ENCODE measurements at places on chromosomes 7 and 10. TPM values are rescaled to one million over a fixed set of nuclear protein-coding genes. Genes with fewer than 3 reads are reported as not detected.

DNA sequence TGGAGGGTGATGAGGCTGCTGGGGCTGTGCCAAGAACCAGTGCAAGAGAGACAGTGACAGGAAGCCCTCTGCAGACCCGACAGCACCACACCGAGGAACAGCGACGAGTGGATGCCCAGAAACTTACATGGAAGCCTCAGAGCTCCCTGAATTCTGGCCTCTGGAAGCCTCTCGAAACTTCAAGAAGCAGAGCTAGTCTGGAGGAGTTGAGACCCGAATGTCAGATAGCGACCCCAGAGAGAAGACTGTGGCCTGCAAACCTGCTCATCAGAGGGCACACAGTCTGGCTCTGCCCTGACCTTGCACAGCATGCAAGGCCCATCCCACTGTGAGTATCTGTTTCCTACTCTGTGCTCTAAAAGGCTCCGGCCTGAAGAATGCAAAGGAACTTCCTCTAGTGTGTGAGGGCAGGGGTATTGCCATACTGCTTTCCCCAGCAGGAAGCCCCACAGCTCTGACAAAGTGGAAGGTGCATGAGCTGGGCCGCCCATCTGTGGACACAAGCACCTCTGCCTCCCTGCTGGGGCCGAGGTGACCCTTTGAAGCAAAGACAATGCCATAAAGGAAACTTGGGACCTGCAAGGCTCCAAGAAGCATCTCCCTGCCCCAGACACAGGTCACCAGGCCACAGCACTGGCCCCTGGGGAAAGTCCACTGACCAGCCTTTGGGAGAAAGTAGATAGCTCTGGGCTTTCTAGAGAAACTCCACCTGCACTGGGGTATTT lies 10.5 kb upstream of the C10orf71 start:
- no peaks in the 10 kb centered on the region for H3K4me1 ChIP-seq
- no peak for DNase-seq
- H3K4me3 ChIP-seq, result no peak overlapping the region
- H3K36me3 ChIP-seq, result no peaks in the 10 kb centered on the region
- H3K27me3 ChIP-seq, result no peaks in the 10 kb centered on the region
- H3K27ac ChIP-seq, result no peak overlapping the region

GRCh38 chr10:68261132-68261856 lies 29.4 kb upstream of the ATOH7 start:
- peak overlapping the region; percentile 61 for H3K27ac ChIP-seq
- no peaks in the 10 kb centered on the region for H3K27me3 ChIP-seq
- H3K4me3 ChIP-seq, result no peak overlapping the region
- no peaks in the 10 kb centered on the region for H3K4me1 ChIP-seq
- no peaks in the 10 kb centered on the region for H3K36me3 ChIP-seq

- no peak for DNase-seq
- no peaks in the 10 kb centered on the region for H3K36me3 ChIP-seq
- H3K27me3 ChIP-seq, result no peaks in the 10 kb centered on the region
- no peak overlapping the region for H3K27ac ChIP-seq
- H3K4me3 ChIP-seq, result no peak overlapping the region
Measured at GRCh38 chr7:90739716-90740115, 143.6 kb downstream of the CDK14 start.

DNA sequence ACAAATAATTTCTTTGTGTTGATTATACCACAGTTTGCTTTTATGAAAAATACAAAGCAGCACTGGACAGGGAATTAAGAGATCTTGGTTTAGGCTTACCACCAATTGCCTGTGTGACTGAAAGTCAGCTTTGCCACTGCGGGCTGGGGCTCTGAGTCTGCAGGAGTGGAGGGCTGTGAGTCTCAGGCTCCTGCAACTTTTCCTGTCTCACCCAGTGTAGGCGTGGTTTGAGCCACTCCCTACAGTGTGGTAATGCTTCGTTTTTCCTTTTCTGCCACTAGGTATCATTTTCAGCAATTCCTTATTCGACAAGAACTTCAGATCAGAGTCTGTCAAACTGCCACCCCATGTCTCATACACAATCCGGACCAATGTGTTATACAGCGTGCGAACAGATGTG lies 180.6 kb downstream of the ABCA13 start:
- H3K36me3 ChIP-seq, result no peaks in the 10 kb centered on the region
- H3K4me3 ChIP-seq, result no peak overlapping the region
- no peak for DNase-seq
- no peaks in the 10 kb centered on the region for H3K4me1 ChIP-seq
- H3K27ac ChIP-seq, result no peak overlapping the region
- no peaks in the 10 kb centered on the region for H3K27me3 ChIP-seq

DNA sequence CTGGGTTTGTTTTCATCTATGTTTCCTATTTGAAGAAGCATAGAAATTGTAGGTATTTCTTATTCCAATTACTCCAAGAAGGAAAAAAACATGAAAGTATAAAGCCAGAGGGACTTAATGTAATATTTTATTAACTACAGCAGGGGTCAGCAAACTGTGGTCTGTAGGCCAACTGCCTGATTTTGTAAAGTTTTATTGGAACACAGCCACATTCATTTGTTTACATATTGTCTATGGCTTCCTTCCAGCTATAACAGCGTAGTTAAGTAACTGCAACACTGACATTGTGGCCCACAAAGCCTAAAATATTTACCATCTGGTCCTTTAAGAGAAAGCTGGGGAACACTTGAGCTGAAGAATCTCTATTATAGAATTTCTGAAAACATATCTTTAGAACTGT lies 306.2 kb downstream of the BICC1 start:
- no peak for DNase-seq
- H3K4me1 ChIP-seq, result no peaks in the 10 kb centered on the region
- peak overlapping the region; percentile 11 for H3K27ac ChIP-seq
- H3K36me3 ChIP-seq, result no peaks in the 10 kb centered on the region

DNA sequence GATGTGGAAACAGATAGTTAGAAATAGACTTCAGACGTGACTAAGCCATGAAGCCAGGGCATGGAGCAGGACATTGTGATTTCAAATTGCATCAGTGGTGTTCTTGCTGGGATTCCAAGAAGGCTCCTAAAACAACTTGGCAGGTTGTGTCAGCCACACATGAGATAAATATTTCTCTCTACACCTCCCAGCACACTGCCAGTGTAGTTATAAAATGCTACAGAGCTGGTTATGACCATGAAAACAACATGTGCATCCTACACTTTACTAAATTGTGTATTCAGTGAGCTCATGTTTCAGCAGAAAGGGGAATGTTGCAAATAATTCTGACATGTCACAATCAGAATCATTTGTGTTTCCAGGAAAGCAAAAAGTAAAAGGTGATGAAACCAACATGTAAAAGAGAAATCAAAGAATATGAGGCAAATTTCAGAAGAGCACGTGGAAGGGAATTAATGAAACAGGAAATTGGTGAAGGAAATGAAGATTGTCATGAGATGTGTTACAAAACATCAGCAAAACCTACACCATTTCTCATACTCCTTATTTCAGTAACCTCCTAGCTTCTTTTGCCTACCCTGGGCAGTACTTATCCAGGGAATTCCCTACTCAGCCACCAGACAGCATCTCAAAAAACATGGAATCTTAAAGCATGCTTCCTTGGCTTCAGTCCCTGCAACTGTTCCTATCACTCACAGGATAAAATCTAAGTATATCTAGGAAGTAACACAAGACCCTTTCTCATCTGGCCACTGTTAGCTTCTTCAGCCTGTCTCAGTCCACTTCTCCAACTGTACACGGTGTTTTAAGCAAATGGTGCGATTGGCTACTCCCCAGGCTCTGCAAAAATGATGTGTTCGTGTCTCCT lies 5.8 kb upstream of the CYP3A7 start:
- H3K4me1 ChIP-seq, result no peaks in the 10 kb centered on the region
- H3K4me3 ChIP-seq, result no peak overlapping the region
- H3K27ac ChIP-seq, result no peak overlapping the region
- H3K36me3 ChIP-seq, result no peaks in the 10 kb centered on the region

GRCh38 chr10:6778992-6779701 lies 199.1 kb upstream of the PRKCQ start:
- H3K27me3 ChIP-seq, result peaks cover 32% of the 10 kb centered on the region
- peak; percentile 12 for DNase-seq

GRCh38 chr10:96255549-96256333 lies 15.6 kb downstream of the BLNK start:
- no peak overlapping the region for H3K4me3 ChIP-seq
- H3K36me3 ChIP-seq, result no peaks in the 10 kb centered on the region
- peaks cover 23% of the 10 kb centered on the region for H3K4me1 ChIP-seq
- no peak for DNase-seq
- no peaks in the 10 kb centered on the region for H3K27me3 ChIP-seq

- DNase-seq, result no peak
- no peak overlapping the region for H3K27ac ChIP-seq
- H3K36me3 ChIP-seq, result no peaks in the 10 kb centered on the region
Measured at GRCh38 chr7:114670676-114671075, 251.2 kb upstream of the MDFIC start.

DNA sequence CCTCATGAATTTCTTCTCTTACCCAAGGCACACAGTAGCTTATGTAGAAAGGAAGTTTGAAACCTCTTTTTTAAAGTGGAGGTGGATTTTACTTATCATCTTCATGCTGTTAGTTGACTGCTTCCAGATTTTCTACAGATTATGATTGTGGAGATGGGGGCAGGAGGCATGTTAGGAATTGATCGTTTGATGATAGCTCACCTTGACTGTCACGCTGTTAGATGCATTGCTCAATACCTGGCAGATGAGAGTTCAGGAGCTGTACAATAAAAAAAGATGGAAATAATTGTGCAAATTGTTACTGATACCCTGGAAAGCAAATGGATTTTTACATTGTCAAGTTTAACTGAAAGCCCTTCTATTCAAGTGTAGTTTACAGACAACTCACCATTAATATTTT lies 340.3 kb downstream of the PLXDC2 start:
- H3K27me3 ChIP-seq, result no peaks in the 10 kb centered on the region
- no peak for DNase-seq
- peaks cover 9% of the 10 kb centered on the region for H3K4me1 ChIP-seq
- H3K36me3 ChIP-seq, result no peaks in the 10 kb centered on the region

GRCh38 chr10:348456-348855 lies 213.2 kb downstream of the ZMYND11 start:
- H3K4me1 ChIP-seq, result no peaks in the 10 kb centered on the region
- H3K36me3 ChIP-seq, result peaks cover 71% of the 10 kb centered on the region
- no peak for DNase-seq
- H3K4me3 ChIP-seq, result no peak overlapping the region
- no peaks in the 10 kb centered on the region for H3K27me3 ChIP-seq

DNA sequence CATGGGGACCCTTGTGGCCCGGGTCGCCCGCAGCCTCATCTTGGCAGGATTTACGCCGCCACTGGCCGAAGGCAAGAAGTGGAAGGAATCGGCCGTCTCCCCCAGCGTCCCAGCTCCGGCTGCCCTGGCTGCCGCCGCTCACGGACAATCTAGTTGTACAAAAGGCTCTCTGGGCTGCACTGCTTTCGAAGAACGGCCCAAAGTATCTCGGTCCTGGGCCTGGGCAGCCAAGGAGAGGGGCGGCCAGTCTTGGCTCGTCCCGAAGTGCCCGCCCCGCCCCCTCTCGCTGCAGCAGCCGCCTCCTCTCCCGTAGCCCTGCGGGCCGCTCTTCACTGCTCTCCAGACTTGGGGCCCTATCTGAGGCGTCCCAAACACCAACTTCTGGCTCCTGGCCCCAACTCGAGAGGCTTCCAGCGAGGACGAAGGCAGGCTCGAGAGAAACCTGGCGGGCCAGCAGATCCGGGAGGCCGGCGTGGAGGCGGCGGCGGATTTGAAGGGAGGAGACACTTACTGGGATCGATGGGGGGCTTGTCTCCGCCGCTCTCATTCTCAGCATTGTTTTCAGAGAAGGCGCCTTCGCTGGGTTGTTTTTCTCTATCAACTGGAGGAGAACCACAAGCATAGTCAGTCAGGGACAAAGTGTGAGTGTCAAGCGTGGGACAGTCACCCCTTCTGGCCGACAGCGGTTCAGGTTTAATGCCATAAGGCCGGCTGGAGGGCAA lies 809 bp downstream of the HOXA9 start:
- H3K36me3 ChIP-seq, result no peaks in the 10 kb centered on the region
- H3K4me1 ChIP-seq, result peaks cover 13% of the 10 kb centered on the region
- DNase-seq, result no peak
- H3K27me3 ChIP-seq, result peaks cover 99% of the 10 kb centered on the region
- no peak overlapping the region for H3K4me3 ChIP-seq

- H3K4me1 ChIP-seq, result peaks cover 10% of the 10 kb centered on the region
- no peaks in the 10 kb centered on the region for H3K36me3 ChIP-seq
- peaks cover 14% of the 10 kb centered on the region for H3K27me3 ChIP-seq
- H3K4me3 ChIP-seq, result no peak overlapping the region
- H3K27ac ChIP-seq, result no peak overlapping the region
Measured at GRCh38 chr7:32293833-32294232, 196.3 kb downstream of the LSM5 start.

GRCh38 chr10:111243126-111243525 lies 166.3 kb downstream of the ADRA2A start:
- H3K4me1 ChIP-seq, result no peaks in the 10 kb centered on the region
- H3K36me3 ChIP-seq, result no peaks in the 10 kb centered on the region
- no peak for DNase-seq
- H3K4me3 ChIP-seq, result no peak overlapping the region

DNA sequence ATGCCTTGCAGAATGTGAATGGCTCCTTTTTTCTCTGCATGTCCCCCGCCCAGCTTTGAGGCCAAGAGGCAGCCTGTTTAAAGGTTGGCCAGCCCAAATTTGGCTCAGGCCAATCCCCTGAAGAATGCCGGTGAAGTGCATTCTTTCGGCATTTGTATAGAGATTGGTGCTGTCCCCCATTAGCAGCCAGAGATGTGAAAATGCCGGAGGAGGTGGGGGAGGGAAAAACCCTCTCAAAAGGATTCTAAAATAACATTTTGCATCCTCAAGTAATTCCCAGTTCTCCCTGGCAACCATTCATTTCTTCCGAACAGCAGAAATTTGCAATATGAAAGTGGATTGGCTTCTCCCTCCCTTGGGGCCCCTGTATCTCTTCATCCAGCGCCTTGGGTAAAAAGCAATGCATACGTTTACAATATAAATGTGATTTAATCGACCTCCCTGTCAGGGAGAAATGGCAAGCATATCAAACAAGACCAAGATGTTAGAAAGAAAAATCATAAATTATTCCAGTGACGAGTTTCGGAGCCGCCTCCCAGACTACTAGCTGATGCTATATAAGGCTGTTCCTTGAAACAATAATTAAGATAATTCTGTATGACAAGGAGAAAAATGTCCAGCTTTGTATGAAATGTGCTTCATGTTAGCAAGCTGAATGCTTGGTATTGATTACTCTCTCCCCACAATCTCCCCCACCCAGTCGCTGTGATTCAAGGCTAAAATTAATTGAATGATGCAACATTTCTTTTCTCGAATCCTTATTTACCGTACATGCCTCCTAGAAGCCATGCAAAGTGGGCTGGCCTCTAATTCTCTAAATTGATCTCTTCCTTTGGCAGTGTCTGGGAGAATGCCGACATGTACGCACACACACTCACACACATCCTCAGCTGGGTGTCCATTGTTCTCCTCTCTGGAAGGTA lies 323.7 kb downstream of the RPS24 start:
- no peaks in the 10 kb centered on the region for H3K27me3 ChIP-seq
- H3K36me3 ChIP-seq, result no peaks in the 10 kb centered on the region
- H3K4me3 ChIP-seq, result no peak overlapping the region
- H3K4me1 ChIP-seq, result no peaks in the 10 kb centered on the region

GRCh38 chr7:28107960-28108359 lies 72.6 kb downstream of the JAZF1 start:
- H3K27me3 ChIP-seq, result no peaks in the 10 kb centered on the region
- no peak for DNase-seq
- H3K4me1 ChIP-seq, result peaks cover 4% of the 10 kb centered on the region
- no peaks in the 10 kb centered on the region for H3K36me3 ChIP-seq
- peak overlapping the region; percentile 37 for H3K27ac ChIP-seq

GJD4 gene
- not detected for total RNA-seq

NAT16 gene
- not detected for total RNA-seq

DLX6 gene
- not detected for total RNA-seq

WDR37 gene
- total RNA-seq, result 35.5 TPM

BLVRA gene
- total RNA-seq, result 39.6 TPM

OR6B1 gene
- not detected for total RNA-seq

TMEM26 gene
- 0.83 TPM for total RNA-seq
